CD4-positive, alpha-beta T cell treated with Interferon alpha-2 for 1 hour (primary cell): ENCODE measurements at places on chromosomes 3 and 15.

- DNase-seq: no peak
Measured at GRCh38 chr15:60477916-60478565, 901 bp downstream of the ICE2 start.

GRCh38 chr3:151838574-151839312, 24.8 kb downstream of the AADAC start:
- peak; percentile 25 for DNase-seq

DNA sequence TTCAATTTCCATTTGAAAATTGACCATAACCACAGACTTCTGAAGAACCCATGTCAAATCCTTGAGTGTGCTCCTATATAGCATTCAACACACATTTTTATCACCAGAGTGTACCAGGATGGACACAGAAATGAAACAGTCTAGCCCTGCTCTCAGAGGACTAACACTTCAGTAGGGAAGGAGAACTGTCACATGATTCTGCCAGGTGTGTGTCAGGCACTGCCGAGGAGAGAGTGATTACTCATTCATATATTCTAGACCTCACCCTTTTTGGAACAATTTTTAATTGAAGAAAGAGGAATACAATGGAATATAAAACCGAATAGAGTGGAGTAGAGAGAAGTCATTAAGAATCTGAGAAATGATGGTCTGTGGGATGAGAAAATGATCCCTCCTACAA, 125.8 kb downstream of the ERC2 start:
- no peak for DNase-seq

DNA sequence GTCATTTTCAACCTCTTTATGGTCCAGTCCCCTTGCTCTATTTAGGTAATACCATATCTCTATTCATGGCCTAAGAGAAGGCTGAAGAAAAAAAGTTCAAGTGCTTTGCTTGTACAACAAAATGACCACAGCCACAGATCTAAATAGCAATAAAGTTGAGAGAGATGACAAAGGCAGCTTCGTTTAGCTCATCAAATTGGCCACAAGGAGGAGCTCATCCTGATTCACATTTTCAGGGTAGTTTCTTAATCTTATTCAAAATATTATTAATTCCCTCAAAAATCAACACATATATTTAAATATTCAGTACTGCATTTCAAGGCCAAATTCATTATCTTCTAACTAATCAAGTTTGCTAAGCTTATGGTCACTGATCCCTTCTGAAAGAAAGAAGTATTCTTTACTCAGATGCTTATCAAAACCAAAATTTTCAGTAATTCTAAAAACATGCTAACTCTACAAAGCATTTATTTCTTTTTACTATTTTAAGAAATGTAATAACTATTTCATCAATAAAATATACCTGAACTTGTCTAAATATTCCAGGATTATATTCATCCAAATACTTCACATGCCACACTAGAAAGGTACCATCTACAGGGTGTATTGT, 85.5 kb downstream of the DMXL2 start:
- DNase-seq: no peak

GRCh38 chr15:71810256-71811035, at the start of gene NR2E3:
Gene NR2E3, plus strand, starts transcription at chr15:71810554. Its CDS starts 190 bp downstream, at chr15:71810744.
- no peak for DNase-seq

GRCh38 chr3:51384055-51384725, 901 bp upstream of the MANF start:
- no peak for DNase-seq

DNA sequence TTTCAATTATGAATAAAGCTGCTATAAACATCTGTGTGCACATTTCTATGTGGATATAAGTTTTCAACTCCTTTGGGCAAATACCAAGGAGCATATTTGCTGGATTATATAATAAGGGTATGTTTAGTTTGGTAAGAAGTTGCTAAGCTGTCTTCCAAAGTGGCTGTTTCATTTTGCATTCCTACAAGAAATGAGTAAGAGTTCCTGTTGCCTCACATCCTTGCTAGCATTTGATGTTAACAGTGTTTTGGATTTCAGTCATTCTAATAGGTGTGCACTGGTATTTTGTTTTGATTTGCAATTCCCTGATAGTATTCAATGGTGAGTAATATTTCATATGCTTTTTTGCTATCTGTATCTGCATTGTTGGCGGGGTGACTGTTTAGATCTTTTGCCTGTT, 120.7 kb upstream of the MDFIC2 start:
- no peak for DNase-seq

- DNase-seq: no peak
Measured at GRCh38 chr15:31782951-31783350, 247.4 kb upstream of the CHRNA7 start.

GRCh38 chr3:35639254-35640186, at the start of gene ARPP21:
Gene ARPP21, plus strand, starts transcription at chr3:35639525. Its CDS starts 42,227 bp downstream, at chr3:35681752.
- DNase-seq: no peak

- DNase-seq: peak; percentile 49
Measured at GRCh38 chr3:194688200-194688740, 2.6 kb downstream of the FAM43A start.

GRCh38 chr3:54660714-54661132, 267.1 kb downstream of the LRTM1 start:
- DNase-seq: no peak

- no peak for DNase-seq
Measured at GRCh38 chr3:150755902-150756301, 7.1 kb downstream of the SIAH2 start.

GRCh38 chr15:82062479-82063454, 16.9 kb upstream of the MEX3B start:
- no peak for DNase-seq

GRCh38 chr3:65946438-65946837, 92.3 kb downstream of the MAGI1 start:
- no peak for DNase-seq

DNA sequence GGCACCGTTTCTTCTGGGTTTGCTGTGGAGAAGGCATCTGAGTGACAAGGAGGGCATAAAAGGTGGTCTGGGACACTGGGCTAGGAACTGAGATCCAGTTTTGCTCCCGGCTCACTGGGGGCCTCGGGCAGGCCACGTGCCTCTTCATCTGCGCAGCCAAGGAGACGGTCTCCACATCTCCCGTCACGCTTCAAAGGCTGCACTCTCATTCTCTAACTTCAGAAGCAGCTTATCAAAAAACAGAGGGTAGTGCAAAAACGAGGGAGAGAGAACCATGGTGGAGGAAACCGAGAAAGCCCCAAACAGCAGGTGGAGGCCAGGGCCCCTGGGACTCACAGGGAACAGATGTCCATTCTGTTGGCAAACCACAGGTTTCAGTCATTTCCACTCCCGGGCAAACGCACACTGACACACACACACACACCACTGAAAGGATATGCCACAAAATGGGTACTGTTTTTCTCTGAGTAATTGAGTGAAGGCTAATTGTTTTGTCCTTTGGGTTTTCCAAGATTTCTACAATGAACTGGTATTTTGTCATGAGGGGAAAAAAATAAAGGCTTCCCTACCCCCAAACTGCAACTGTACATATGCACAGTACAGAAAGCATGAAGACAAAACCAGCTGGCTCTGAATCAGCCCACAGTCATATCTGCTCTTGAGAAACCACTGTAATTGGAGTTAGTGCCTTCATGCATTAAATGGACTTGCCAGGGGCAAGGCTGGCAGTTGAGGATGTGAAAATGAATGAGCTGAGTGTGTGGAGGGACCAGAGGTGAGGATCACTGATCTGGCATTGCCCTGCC, 71.9 kb downstream of the MGLL start:
- DNase-seq: no peak

- DNase-seq: no peak
Measured at GRCh38 chr15:77528968-77529319, 103.8 kb downstream of the LINGO1 start.

DNA sequence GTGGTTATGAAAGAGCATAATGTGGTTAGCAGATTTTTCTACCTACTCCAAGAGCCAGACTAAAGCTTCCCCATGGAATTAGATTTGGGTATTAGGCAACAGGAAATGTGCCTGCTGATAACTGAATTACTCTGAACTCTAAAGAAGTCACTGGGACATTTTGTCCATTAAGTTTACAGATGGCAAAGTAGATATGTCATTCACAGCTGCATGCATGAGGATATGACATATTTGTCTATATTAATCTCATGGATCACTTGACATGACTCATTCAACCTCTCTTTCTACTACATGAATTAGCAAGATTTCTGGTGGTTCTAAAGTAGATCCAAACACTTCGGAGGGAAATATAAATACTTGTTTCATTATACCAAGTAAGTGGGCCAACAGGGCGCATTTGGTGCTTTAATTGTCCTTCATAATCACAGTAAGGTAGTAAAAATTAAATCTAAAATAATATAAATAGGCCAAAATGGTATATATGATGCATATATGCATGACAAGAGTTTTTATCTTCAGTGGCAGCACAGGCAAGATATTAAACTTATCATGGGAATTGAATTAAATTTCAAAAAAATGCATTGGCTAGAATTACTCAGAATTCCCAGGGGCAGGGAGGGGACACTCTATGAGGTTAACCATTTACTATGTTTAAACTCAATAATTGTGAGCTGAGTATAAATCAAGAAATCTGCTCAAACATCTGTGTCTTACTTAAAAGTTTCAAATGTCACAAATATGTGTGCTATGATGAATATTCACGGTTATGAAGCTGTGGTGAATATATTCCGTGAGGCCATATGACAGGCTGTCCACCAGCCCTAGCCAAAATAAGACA, 365.3 kb upstream of the KCNMB2 start:
- no peak for DNase-seq

GRCh38 chr15:100124361-100124760, 217.4 kb downstream of the ADAMTS17 start:
- DNase-seq: no peak

GRCh38 chr15:60593170-60593478, 114.2 kb upstream of the ICE2 start:
- DNase-seq: no peak

DNA sequence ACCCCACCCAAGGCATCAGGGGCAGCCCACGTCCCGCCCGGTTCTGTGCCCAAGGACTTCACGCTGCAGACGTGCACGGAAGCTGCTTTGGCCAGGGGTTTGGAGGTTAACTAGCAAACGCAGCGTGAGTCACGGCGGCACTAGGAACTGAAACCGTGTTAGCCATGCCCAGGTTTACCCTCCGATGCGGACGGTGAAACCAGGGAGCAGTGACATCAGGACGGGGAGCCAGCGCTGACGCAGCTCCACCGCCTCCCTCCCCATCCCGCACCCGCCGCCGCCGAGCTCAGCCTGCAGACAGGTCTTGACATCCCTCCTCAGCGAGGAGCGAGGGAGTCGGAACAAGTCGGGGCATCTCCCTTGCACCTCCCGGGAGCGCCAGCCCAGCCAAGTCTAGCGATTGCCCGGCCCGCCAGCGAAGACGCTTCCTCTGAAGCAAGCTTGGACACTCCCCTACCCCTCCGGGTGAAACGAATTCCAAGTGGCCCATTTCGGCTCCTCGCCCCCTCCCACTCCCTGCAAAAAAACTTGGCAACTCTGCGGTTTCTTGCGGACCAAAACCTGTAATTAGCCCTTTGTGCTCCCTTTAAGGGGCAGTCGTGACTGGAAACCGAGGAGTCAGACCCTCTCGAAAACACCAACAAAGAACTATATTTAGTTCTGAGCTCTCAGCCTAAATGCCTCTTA, 1.4 kb upstream of the RAP2B start:
- DNase-seq: peak; percentile 79

DNA sequence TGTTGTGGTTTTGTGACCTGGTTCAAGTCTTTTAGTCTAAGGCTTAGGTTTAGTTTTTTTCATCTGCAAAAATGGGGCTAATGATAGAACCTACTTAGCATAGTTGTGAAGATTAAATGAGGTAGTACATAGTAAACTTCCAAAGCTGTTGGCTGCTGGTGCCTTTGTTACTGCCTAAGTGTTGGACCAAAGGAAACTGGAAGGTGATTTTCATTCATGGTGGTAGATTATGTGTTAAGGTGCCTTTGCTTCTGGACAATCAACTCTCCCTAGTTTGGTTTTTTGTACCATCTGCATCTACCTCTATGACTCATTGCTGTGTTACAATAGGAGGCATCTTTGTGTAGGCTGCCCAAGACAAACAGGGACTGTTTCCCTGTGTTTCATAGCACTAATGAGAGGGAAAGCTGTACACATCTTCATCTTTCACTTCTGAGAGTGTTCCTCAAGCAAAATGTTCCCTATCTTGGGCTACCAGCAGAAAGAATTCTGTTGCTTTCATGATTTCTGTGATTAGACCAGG, 3.2 kb downstream of the MAP2K1 start:
- DNase-seq: no peak

- DNase-seq: no peak
Measured at GRCh38 chr3:27279123-27279522, 90.1 kb downstream of the NEK10 start.

DNA sequence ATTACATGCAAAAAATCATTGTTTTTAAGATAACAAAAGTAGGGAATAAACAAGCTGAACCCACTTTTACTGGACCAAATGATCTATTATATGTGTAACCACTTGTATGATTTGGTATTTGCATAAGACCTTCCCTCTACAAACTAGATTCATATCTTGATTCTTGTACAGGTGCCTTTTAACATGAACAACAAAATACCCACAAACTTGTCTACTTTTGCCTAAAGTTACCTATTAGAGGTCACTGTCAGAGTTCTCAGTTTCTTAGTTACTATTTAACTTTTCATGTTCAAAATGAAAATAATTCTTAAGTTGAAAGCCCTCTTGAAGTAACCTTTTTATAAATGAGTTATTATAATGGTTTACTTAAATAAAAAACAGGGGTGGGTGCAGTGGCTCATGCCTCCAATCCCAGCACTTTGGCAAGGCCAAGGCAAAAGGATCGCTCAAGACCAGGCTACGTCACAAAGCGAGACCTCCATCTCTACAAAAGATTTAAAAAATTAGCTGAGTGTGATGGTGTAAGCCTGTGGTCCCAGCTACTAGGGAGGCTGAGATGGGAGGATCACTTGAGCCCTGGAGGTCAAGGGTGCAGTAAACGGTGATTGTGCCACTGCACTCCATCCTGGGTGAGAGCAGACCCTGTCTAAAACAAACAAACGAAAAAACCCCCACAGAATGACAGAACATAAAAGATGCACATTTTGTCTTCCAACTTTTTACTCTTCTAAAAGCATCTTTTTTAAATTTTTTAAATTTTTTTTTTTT, 16.0 kb downstream of the ACTR8 start:
- DNase-seq: no peak
